ENCODE measurements at places on chromosomes 4 and X. TPM values are rescaled to one million over a fixed set of nuclear protein-coding genes. Genes with fewer than 3 reads are reported as not detected.

GRCh38 chrX:53290441-53291041, 9.2 kb upstream of the IQSEC2 start:
- H3K36me3 ChIP-seq: no peaks in the 10 kb centered on the region
- H3K27ac ChIP-seq: no peak overlapping the region
- no peaks in the 10 kb centered on the region for H3K27me3 ChIP-seq
- H3K4me3 ChIP-seq: no peak overlapping the region

The STATH gene
- not detected for total RNA-seq

DNA sequence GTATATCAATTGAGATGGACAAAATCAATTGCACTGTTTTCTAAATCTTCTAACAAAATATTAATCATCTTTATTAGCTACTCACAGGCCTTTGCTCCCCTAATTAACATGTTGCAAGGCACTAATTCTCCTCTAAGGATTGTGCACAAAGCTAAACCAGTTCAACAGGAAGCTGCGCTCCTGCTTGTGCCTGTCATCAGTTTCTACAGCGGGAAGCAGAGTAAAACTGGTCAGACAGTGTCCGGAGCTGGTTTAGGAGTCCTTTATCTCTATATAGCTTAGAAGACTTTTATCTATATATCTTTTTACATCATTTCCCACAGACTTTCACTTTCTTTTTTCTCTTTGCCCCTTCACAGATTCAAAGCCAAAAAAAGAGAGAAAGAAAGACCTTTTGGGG, 79.1 kb downstream of the ELOVL6 start:
- DNase-seq: no peak
- H3K36me3 ChIP-seq: no peaks in the 10 kb centered on the region
- H3K27ac ChIP-seq: no peak overlapping the region
- no peaks in the 10 kb centered on the region for H3K4me1 ChIP-seq
- no peaks in the 10 kb centered on the region for H3K27me3 ChIP-seq
- no peak overlapping the region for H3K4me3 ChIP-seq

DNA sequence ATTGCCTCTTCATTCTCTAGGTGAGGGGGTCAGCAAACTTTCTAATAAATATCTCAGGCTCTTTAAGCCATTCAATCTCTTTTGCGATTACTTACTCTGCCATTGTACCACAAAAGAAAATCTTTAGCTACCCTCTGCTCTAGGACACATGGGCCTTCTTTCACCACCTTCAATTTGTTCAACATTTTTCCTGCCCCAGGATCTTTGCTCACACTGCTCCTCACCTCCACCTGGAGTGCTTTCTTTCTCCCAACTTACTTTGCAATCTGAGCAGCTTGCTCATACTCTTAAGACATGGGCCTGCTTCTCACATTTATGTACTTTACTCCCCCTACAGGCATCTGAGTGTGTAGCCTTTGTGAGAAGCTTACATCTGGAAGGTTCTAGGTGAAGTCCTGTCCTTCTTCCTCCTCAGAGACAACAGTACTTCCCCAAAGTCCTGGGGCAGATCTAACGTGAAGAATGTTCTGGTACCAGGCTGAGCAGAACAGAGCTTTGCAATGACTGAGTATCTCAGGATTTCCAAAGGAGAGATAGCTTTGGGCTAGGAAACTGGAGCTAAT, 55.0 kb upstream of the PRDM5 start:
- H3K36me3 ChIP-seq: no peaks in the 10 kb centered on the region
- H3K4me1 ChIP-seq: no peaks in the 10 kb centered on the region
- H3K27me3 ChIP-seq: no peaks in the 10 kb centered on the region
- H3K27ac ChIP-seq: no peak overlapping the region

- H3K4me1 ChIP-seq: no peaks in the 10 kb centered on the region
- H3K4me3 ChIP-seq: no peak overlapping the region
- no peaks in the 10 kb centered on the region for H3K36me3 ChIP-seq
- no peaks in the 10 kb centered on the region for H3K27me3 ChIP-seq
These were observed 430.7 kb downstream of the IDS start for GRCh38 chrX:149074398-149074797.

DNA sequence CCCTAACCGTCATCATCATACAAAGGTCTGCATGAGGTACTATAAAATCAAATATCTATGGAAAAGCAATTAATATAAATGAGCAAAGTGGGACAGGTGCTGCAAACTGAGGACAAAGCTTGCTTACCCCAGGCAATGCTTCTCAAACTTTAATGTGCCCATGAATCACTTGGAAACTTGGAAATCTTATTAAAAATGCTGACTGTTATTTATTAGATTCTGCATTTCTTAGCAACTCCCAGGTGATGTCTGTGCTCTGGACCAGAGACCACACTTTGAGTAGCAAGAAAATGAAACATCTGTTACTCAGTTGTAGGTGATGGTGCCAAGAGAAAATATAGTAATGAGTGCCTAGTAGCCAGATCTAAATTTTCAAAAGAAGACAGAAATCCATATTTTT, 890.4 kb upstream of the FTHL17 start:
- no peak overlapping the region for H3K4me3 ChIP-seq
- H3K4me1 ChIP-seq: no peaks in the 10 kb centered on the region
- no peaks in the 10 kb centered on the region for H3K36me3 ChIP-seq
- DNase-seq: no peak
- no peaks in the 10 kb centered on the region for H3K27me3 ChIP-seq

DNA sequence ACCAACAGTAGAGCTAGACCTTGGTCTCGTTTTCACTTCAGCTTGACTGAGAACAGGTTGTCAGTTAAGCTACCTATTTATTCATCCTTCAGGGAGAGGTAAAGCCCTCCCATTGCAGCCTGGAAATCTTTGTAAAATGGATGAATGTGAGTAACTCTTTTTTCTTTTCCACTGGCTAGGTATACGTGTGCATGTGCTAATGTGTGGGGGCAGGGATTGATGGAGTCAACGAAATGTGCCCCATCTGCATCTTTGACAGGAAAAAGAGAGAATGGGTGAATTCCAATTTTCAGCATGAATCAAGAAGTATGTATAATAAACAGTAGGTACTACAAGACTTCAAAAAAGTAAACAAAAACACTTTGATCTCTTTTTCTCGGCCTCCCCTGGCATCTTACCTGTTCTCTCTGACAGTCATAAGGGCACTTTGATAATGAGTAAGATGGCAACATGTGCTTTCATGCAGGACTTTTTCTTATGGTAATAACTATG, at the start of gene IL21:
Gene IL21, minus strand, starts transcription at position 51 of the 492 bp plus-strand sequence. CDS start 55 bp downstream, outside the sequence.
- H3K4me1 ChIP-seq: no peaks in the 10 kb centered on the region
- no peak for DNase-seq
- H3K27me3 ChIP-seq: no peaks in the 10 kb centered on the region
- H3K36me3 ChIP-seq: no peaks in the 10 kb centered on the region
- no peak within 1 kb of the TSS for H3K4me3 ChIP-seq

The CXorf66 gene
- not detected for total RNA-seq

The TMPRSS11B gene
- not detected for total RNA-seq

DNA sequence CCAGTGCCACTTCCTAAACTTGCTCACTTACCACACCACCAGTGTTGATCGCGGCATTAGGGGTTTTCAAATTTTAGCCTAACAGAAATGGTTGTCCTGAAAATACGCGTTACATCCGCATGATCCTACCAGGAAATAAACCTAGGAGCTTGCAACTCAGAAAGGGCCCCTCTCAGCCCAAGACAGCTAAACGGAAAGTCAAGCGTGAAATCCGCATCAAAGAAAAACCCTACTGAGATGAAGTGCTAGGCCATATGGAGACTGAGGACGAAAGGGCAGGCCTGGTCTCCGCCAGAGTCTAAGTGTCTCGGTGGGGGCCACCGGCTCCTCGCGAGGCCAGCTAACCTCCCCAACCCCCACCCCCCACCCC, 626 bp downstream of the YTHDC1 start:
- peak overlapping the region; percentile 91 for H3K27ac ChIP-seq
- no peaks in the 10 kb centered on the region for H3K36me3 ChIP-seq
- peaks cover 34% of the 10 kb centered on the region for H3K4me1 ChIP-seq
- no peaks in the 10 kb centered on the region for H3K27me3 ChIP-seq
- peak overlapping the region; percentile 93 for H3K4me3 ChIP-seq

GRCh38 chrX:30488092-30488491, 89.5 kb downstream of the TASL start:
- no peaks in the 10 kb centered on the region for H3K27me3 ChIP-seq
- H3K27ac ChIP-seq: no peak overlapping the region
- no peak overlapping the region for H3K4me3 ChIP-seq
- no peaks in the 10 kb centered on the region for H3K36me3 ChIP-seq
- H3K4me1 ChIP-seq: no peaks in the 10 kb centered on the region
- DNase-seq: no peak

DNA sequence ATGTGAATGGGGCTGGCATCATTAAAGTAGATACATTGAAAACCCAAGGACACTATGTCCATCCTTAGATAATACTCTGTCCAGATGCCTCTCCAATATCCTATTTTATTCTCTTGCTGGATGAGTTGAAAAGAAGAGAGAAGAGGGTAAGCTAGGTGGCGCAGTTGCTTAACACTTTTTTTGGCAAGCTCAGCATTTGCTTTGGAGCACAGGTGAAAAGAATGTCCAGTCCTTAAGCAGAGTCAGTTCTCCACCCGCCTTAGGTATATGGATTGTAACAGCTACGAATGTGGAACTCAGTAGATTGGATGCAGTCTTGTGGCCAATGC, 208.4 kb downstream of the NWD2 start:
- no peaks in the 10 kb centered on the region for H3K36me3 ChIP-seq
- peak; percentile 50 for DNase-seq
- peaks cover 34% of the 10 kb centered on the region for H3K27me3 ChIP-seq
- H3K4me1 ChIP-seq: peaks cover 17% of the 10 kb centered on the region
- H3K4me3 ChIP-seq: peak overlapping the region; percentile 48

The STBD1 gene
- total RNA-seq: not detected

DNA sequence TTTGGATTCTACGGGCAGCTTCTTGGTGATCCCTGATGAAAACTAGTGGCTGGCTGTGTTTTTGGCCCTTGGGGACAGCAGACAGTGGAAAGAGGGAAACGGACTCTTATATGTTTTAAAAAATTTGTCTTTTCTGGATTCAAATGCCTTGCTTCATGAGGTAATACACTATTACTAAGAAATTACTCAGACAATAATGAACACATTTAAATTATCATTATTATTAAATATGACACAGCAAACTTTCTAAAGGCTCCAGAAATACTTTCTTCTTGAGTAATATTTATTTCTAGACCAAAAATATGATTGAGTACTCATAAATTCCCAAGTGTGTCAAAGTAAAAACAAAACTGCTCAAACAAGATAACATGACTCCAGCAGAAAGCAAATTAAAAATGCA, 520.7 kb upstream of the AADAT start:
- H3K4me1 ChIP-seq: no peaks in the 10 kb centered on the region
- no peak overlapping the region for H3K4me3 ChIP-seq
- no peak for DNase-seq
- no peaks in the 10 kb centered on the region for H3K36me3 ChIP-seq

DNA sequence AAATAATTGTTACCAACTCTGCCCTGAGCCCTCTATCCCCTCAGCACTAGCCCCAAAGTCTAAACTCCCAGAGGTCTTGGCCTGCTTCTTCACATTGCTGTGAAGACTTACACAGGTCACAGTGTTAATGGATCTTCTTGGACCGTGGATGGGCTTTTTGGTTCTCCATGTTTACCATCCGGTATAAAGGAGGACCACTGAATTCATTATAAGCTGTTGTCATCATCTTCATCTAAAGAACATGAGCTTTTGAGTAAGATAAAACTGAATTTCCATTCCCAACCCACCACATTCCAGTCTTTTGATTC, 8.5 kb downstream of the NUDT11 start:
- H3K36me3 ChIP-seq: no peaks in the 10 kb centered on the region
- DNase-seq: peak; percentile 1
- H3K27me3 ChIP-seq: no peaks in the 10 kb centered on the region
- H3K27ac ChIP-seq: no peak overlapping the region
- H3K4me1 ChIP-seq: no peaks in the 10 kb centered on the region
- no peak overlapping the region for H3K4me3 ChIP-seq

The PGK1 gene
- 162 TPM for total RNA-seq

Data from B cell (primary cell).